ENCODE measurements at places on chromosomes 4 and X. TPM values are rescaled to one million over a fixed set of nuclear protein-coding genes. Genes with fewer than 3 reads are reported as not detected.

TRPC3 gene
- total RNA-seq, result not detected

FLNA gene
- total RNA-seq, result 1,031 TPM

MBNL3 gene
- 0.12 TPM for total RNA-seq

CLGN gene
- total RNA-seq, result 69.0 TPM

TSPAN7 gene
- total RNA-seq, result 77.5 TPM

GCNA gene
- total RNA-seq, result 5.3 TPM

PI4K2B gene
- 13.5 TPM for total RNA-seq

TASL gene
- not detected for total RNA-seq

MAGEA2 gene
- total RNA-seq, result not detected

SRPX gene
- 78.0 TPM for total RNA-seq

PDLIM3 gene
- total RNA-seq, result 7.8 TPM

FAM241A gene
- 6.2 TPM for total RNA-seq

DOCK11 gene
- 25.0 TPM for total RNA-seq

SYN1 gene
- total RNA-seq, result not detected

NDP gene
- not detected for total RNA-seq

LRAT gene
- total RNA-seq, result 0.38 TPM

MYOZ2 gene
- not detected for total RNA-seq

TLR10 gene
- total RNA-seq, result not detected

Measured in NCI-H460 (cell line).